ENCODE measurements at places on chromosomes 1 and 21.

- no peak for DNase-seq
Observed at GRCh38 chr1:966135-966703, at the start of gene PLEKHN1. Gene PLEKHN1, plus strand, starts transcription at chr1:966482. Its CDS starts 50 bp downstream, at chr1:966532.

DNA sequence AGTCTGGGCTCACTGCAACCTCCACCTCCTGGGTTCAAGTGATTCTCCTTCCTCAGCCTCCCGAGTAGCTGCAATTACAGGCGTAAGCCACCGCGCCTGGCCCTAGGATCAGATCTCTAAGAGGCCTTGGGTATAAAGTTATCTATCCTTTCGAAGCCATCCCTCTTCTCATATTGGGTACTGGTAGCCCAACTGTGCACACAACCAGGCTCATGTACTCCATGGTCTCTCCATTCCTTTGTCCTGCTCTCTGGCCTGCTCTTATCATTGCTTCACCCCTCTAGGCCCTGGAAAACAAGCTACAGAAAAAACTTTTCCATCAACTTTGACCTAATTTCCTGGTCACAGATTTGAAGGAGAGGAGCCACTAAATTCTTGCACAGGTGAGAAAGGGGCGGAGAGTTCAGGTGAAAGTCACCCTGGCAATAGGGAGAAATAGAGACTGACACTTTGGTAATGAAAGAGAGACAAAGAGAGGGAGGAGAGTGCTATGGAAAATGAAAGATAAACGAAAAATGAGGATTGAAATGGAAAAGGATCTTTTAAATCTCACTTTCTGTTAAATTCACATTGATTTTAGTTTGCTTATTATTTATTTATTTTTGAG, 6.0 kb downstream of the TXNIP start:
- DNase-seq, result no peak

DNA sequence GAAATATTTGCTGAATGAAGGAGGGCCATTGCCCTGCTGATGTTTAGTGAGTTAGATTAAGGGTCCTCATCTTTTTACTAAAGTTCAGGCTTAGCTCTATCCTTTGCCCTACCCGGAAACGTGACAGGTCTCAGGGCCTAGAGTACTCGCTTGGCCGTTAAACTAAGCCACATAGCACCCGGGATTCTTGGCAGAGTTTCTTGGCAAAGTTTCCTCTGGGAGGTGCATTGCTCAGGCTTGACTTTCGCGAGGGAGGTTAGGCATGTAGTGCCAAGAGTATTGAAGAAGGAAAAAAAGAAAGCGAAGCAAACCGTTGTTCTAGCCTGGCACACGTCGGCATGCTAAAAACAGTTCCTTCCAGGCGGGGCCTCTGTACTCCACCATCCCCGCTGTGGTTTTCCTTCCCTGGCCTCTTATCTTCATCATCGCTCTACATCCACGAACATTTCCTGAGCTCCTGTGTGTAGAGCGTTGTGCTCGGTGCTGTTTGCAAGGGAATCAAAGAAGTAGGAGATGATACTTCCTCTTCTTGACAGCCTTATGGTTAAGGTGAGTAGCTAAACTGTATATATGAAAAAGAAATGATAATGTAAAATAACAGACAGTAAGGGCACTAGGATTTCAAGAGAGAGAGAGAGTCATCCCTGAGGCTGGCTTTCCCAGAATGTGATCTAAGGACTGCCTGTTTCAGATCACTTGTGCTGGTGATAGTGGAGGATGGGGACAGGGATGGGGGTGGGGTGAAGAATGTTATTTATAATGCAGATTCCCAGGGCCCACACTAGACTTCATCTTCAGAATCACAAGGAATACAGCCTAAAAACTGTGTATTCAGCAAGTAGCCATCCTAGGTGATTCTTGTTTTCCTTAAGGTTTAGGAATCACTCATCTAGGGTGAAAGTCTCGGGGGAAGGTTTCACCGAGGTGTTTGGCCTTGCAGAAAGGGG, 18.8 kb downstream of the RNF220 start:
- no peak for DNase-seq

DNA sequence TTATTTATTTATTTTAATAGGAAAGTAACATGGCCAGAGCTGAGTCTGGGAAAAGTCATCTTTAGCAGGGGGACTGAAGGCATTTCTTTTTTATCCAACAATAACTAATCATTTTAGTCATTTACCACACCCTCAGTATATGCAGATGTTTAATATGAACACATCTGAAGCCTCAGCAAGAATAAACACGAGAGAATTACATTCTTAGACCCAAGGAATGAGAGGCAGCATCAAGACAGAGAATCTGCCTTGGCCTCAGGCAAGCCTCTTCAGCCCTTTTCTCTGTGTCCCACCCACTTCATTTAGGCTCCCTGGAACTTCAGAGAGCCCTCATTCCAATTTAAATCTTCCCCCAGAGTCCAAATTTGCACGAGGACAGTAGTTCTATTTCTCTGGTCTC, 17.0 kb upstream of the IGSF3 start:
- no peak for DNase-seq

DNA sequence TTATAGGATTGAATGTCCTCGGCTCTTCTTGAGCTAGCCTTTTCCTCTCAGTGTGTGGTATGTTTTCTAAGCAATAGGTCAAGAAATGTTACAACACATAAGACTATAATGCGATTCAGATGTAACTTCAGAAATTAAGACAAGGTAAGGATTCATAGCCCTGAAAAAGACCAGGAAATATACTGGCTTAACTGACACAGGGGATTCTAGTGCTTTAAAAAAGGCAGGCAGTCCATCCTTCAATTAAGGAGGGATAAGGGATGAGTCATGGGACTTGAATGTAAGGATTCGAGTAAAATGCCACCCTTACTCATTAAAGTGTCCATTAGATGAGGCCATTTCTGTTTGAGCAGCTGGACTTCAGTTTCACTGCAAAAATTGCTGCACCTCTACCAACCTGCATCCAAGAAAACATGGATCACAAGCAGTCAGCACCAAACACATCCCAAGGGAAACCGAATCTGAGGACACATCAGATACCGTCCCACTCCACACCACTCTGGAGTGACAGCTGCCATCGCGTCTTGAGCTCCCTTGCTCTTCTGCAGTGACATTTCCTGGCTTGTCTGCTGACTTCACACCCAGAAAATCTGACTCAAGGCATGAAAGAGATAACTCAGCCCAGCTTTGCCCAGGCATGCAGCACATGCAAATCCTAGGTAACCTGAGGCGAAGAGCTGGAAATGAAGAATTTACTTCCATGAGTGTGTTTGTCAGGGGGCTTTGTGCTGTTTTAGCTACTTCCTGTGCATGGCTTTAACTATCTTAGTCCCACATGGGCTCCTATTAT, 37.8 kb downstream of the NGF start:
- no peak for DNase-seq

GRCh38 chr21:25324666-25325065, 282.6 kb downstream of the MRPL39 start:
- no peak for DNase-seq

DNA sequence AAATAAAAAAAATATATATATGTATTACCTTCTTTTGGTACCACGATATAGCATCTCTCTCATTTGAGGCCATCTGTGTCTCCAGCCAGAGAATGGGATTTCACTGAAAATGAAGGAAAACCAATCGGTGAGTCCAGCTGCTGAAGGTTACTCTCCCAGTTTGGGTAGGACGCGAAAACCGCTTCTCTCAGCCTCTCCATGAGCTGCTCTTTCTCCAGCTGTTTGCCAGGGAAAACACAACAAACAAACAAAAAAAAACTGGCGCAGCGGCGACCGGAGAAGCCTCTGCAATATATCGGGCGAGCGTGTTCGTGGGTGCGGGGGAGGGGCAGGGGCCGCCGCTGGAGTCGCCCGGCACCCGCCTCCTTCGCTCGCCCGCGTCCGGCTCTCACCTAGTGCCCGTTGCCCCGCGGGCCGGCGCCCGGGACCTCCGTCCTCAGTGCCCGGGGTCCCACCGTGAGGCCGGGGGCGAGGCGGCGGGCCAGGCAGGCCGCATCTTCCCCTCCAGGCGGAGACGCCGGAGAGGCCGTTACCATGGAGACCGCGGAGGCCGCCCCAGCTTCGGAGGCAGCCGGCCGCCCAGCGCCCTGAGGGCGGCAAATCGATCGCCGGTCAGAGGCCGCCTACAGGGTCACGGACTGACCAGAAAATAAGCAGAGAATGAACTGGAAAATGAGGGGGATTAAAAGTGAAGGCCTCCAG, 504 bp downstream of the PHTF1 start:
- peak; percentile 39 for DNase-seq

DNA sequence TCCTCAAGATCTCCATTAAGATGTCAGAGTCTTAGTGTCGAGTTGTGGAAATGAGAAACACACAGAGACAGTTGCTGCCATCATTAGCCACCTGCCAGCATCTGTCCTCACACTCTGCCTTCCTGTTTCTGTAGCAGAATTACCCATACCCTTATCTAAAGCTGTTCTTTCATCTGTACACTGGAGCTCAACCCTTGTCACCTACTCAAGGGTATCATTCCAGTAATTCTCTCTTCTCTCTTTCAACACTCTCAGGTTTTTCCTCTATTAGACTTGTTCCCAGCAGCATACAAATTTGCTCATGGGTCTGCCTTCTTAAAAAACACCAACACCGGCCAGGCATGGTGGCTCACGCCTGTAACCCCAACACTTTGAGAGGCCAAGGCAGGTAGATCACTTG, 27.4 kb upstream of the RNF2 start:
- DNase-seq, result no peak

DNA sequence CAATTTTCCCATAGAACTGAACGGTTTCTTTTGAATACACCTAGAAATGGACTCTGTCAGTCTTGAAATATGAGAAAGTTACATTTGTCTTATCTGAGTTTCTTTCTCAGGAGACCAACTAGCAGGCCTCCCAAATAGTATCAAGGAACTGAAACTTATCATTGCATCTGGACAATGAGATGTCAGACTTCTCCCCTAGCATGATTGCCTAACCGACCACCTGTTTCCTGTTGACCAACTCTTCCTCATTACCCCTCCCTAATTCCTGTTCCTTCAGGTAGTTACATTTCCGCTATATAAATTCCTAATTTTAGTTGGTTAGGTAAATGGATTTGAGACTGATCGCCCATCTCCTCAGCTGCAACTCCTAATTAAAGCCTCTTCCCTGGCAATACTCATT, 1587.3 kb downstream of the NCAM2 start:
- no peak for DNase-seq

DNA sequence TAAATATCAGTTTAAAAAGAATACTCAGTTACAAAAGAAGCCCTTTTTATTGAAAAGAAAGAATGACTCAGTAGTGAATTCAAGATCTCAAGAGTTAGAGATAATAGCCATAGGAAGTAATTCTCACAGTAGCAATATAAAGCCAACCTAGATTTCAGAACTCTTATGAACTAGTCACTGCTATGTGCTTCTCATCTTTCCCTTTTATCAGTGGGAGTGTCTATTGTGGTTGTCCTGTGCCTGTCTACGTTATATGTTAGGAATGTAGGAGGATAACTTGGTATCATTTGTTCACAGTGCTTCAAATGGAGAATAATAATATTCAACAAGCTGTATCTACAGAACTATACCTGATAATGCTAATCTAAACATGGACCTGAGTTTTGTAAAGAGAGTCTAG, 73.1 kb upstream of the RGS21 start:
- no peak for DNase-seq

DNA sequence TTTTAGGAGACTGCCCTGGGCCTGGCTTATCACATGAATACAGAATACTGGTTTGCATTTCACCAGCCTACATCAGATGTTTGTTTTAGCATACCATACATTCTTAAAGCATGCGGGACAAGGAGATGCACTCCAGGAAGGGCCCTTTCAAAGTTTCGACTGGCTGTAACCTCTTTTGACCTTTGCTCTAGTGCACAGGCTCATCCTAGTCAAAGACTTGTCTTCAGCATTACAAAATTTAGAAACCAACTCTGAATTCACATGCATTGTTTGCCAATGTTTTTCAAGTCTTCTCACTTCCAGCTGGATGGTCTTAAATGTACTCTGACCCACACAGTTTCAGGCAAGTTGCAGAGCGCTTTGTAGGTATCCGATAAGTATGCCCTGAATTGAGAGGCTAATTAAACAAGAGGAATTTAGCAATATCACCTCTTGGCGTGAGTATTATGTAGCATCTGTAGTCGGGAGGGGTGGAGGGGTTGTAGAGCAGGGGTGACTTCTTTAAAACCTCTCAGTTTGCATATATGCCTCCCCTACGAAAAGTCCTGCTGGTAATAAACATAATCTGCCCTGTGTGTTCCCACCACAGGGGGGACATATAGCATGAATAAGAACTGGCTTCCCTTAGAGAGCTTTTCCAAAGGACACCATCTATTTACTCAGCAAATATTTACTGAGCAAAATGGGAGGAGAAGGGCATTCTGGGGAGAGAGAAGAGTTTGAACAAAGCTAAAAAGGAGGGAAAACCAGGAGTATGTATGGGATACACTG, 24.4 kb upstream of the AHCYL1 start:
- no peak for DNase-seq

- no peak for DNase-seq
Observed at GRCh38 chr1:168031627-168032026, 94.8 kb upstream of the MPC2 start.

- no peak for DNase-seq
Observed at GRCh38 chr1:185813401-185813979, 79.3 kb downstream of the HMCN1 start.

GRCh38 chr1:203075236-203076030, 10.4 kb downstream of the MYOG start:
- no peak for DNase-seq

- no peak for DNase-seq
Observed at GRCh38 chr1:11522400-11523235, 43.7 kb downstream of the DISP3 start.

GRCh38 chr1:202709276-202710041, 795 bp downstream of the SYT2 start:
- no peak for DNase-seq

Measured in activated CD4-positive, alpha-beta T cell treated with anti-CD3 and anti-CD28 coated beads, Interleukin-2, amount 50 U/mL, for 4 hours (primary cell).